ENCODE measurements at places on chromosomes 6 and 20.

DNA sequence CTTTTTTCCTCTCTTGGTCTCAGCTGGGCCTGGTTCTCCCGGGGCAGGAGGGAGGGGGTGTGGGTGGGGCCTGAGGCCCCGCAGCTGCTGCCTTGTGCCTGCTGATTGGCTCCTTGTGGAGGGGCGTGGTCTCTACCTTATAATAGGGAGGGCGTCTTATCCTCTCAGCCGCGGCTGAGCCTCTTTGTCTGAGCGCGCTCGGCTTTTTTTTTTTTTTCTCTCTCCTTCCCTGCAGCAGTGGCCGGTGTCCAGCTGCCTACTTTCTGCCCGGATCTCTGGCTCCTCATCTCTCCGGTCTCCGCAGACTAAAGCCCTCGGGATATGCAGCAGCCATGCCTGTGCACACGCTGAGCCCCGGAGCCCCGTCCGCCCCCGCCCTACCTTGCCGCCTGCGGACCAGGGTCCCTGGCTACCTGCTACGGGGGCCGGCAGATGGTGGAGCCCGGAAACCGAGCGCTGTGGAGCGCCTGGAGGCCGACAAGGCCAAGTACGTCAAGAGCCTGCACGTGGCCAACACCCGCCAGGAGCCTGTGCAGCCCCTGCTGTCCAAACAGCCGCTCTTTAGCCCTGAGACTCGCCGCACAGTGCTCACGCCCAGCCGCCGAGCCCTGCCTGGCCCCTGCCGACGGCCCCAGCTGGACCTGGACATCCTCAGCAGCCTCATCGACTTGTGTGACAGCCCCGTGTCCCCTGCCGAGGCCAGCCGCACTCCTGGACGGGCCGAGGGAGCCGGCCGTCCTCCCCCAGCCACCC is 11.1 kb downstream of the FAM110A start:
- DNase-seq: peak; percentile 88

DNA sequence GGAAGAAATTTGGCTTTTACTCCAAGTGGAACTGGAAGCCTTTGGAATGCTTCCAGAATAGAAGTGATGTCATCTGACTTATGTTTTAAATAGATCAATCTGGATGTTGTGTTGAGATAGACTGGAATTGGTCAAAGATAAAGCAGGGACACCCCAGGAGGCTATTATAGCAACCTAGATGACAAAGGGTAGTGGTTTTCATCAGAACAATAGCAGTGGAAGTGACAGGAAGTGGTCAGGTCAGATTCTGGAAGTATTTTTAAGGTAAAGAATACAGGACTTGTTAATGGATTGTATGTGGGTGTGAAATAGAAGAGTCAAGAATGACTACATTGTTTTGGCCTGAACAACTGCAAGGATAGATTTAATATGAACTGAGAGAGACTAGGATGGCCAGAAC is 191.4 kb downstream of the ADGRB3 start:
- no peak for DNase-seq

- DNase-seq: no peak
These were observed 61.3 kb upstream of the PMEPA1 start for GRCh38 chr20:57770852-57771720.

DNA sequence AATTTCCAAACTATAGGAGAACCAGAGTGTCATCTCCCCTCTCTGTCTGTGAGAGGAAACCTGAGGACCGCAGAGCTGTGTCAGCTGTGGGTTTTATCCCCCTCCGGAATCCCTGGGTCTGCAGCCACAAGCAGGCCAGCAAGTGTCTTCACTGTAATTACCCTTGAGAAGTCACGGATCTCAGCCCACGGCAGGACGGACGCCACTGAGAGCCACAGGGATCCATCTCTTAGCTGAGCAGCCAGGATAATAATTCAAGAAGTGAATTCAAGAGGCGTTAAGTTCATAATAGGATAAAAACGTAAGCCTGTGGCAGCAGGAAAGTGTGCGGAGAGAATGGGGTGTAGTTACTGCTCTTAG is 37.0 kb downstream of the DLL1 start:
- DNase-seq: no peak

- DNase-seq: no peak
These were observed 361.2 kb downstream of the UTRN start for GRCh38 chr6:144646093-144647056.

- no peak for DNase-seq
These were observed 19.7 kb downstream of the TRAF3IP2 start for GRCh38 chr6:111585974-111586315.

- DNase-seq: no peak
These were observed 150.8 kb downstream of the AHI1 start for GRCh38 chr6:135346747-135347146.

DNA sequence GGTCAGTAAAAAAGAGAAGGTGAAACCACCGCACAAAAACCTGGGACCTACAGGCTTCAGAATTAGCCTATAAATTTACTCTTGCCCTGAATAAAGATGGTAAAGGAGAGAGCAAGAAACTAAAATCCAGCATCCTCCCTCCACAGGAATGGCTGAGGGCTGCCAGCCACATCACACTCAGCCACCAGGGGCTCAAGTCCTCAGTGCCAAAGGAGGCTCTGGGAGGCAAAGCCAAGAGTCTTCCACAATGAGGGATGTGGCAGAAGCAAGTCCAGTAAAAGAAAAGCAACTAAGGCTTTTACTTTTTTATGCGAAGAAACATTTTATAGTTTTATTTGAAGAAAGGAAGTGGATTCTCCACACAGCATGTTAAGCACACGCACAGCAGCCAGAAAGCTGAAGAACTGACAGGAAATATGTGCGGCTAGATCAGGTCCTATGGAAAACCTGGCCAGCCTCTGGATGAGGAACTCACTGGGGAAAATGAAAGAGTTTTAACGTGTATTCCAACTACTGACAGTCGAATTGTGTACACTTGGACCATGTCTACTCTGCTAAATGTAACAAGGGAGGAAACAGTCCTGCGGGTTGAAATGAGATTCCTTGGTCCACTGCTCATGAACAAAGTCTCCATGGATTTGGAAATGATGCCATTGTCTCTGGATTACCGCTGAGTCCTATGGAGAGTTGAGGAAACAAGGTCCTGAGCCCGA is 219.4 kb upstream of the SSTR4 start:
- DNase-seq: peak; percentile 74

GRCh38 chr20:15895126-15895525 is 678.1 kb downstream of the KIF16B start:
- DNase-seq: no peak

- no peak for DNase-seq
These were observed 48.3 kb downstream of the CARMIL1 start for GRCh38 chr6:25327432-25327831.

- DNase-seq: peak; percentile 23
These were observed 45.2 kb downstream of the UTRN start for GRCh38 chr6:144330017-144330987.

GRCh38 chr6:11430036-11430435 is 107.5 kb upstream of the TMEM170B start:
- no peak for DNase-seq

- DNase-seq: no peak
These were observed 188.3 kb upstream of the KCNG1 start for GRCh38 chr20:51211191-51211590.

- DNase-seq: no peak
These were observed 228.2 kb downstream of the LY86 start for GRCh38 chr6:6816716-6817115.

- no peak for DNase-seq
These were observed 59.5 kb upstream of the VGLL2 start for GRCh38 chr6:117205876-117206275.

DNA sequence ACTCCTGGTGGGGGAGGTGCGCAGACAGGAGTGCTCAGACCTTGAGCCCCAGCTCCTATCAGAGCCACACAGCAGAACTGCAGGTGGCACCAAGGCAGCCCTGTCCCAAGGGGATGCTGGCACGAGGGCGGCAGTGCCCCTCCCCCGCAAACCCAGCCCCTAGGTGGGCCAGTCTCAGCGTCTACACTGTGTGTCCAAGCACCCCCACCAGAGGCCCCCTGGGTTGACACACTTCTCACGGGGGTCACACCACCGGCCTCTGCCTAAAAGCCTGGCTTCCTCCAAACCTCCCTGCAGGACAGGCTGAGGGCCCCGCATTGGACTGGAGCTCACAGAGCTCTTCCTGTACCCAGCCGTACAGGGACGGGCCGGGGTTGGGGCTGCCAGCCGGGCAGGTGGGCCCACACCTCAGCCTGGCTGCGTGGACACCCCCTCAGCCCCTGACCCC is 8.1 kb downstream of the SLC2A4RG start:
- peak; percentile 22 for DNase-seq

DNA sequence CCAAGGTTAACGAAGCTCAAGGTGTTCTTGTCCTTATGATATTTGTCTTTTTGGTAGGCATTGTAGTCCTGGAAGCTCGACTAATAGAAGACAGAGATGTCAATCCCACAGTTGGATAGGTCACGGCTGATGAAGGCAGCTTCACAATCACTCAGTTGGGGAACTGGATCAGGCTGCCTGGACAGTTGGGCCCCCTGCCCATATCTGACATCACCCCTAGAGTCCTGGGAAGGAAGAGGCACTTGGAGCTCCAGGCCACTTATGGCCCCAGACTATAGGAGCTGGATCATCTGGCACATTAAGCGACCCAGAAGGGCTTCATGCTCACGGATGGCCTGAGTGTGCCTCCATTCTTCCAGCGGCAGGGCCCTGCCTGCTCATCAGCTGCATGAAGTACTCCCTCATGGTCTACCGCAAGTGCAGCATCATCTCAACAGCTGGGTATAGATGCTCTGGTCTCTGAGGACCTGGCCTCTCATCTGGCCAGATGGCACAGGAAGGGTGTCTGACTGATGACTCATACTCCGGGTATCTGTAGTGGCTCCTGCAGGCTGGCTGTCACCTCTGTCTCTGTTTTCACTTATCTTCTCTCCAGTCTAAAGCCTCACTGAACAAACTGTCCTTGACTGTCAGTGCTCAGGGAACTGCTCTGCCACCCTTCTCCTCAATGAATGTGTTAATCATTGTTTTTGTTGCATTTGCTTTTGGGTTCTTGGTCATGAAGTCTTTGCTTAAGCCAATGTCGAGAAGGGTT is 29.2 kb upstream of the SSR1 start:
- DNase-seq: no peak

- no peak for DNase-seq
These were observed 335.0 kb upstream of the KCNQ5 start for GRCh38 chr6:72286911-72287311.

DNA sequence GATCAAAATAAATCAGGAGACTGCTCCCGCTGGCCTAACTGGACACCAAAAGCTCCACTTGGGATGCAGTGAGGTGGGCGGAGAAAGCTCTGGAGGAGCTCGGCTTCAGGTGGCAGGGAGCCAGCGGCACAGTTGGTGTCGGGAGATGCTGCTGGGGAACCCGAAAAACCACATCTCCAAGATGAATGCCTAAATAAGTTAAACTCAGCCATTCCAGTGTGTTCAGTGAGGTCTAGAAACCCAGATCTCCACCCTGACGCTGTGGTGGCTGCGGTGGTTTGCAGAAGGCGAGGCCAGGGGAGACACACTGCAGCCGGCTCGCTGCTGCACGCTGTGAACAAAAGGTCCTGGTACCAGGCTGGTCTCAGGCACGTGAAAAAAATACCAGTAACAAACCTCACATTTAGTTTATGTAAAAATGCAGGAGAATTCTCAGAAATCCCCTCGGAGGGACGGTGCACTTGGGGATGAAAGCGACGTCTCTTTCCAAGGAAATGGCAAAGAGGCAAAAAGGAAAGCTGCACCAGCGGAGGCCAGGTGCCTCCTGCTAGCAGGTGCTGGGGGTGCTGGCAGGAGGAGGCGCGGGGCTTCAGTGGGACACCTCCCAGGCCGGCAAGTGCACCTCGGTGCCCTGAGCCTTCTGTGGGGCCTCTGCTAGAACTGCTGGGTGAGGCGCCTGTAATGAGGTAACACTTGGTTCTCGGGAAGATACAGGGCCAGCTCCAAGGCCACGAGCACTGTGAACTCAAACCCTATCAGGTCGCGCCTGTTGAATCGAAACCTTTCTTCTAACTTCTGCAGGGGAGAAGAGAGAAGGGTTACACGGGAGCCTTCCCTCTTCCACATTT is 3.6 kb downstream of the RPS21 start:
- no peak for DNase-seq

DNA sequence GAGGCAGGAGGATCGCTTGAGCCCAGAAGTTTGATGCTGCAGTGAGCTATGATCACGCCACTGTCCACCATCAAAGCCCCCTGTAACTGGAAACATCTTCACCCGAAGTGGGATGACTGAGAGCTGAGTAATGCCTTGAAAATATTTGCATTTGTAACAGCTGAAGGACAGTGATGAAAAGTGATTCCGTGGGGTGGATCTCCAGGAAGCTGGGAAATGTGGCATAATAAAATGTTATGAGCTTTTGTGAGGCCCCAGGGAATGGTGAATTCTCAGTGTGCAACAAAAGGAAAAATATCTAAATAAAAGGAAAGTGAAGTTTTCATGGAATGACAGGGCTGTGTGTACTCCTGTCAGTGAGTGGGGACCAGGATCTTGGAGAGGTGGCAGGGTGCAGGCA is 92.0 kb downstream of the JAG1 start:
- DNase-seq: peak; percentile 23

DNA sequence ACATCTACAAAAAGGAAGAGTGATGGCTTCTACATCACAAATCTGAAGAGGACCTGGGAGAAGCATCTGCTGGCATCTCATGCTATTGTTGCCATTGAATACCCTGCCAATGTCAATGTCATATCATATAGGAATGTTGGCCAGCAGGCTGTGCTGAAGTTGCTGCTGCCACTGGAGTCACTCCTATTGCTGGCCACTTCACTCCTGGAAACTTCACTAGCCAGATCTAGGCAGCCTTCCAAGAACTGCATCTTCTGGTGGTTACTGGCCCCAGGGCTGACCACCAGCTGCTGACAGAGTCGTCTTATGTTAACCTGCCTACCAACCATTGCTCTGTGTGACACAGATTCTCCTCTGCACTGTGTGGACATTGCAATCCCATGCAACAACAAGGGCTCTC is 111.8 kb downstream of the PERP start:
- DNase-seq: no peak

DNA sequence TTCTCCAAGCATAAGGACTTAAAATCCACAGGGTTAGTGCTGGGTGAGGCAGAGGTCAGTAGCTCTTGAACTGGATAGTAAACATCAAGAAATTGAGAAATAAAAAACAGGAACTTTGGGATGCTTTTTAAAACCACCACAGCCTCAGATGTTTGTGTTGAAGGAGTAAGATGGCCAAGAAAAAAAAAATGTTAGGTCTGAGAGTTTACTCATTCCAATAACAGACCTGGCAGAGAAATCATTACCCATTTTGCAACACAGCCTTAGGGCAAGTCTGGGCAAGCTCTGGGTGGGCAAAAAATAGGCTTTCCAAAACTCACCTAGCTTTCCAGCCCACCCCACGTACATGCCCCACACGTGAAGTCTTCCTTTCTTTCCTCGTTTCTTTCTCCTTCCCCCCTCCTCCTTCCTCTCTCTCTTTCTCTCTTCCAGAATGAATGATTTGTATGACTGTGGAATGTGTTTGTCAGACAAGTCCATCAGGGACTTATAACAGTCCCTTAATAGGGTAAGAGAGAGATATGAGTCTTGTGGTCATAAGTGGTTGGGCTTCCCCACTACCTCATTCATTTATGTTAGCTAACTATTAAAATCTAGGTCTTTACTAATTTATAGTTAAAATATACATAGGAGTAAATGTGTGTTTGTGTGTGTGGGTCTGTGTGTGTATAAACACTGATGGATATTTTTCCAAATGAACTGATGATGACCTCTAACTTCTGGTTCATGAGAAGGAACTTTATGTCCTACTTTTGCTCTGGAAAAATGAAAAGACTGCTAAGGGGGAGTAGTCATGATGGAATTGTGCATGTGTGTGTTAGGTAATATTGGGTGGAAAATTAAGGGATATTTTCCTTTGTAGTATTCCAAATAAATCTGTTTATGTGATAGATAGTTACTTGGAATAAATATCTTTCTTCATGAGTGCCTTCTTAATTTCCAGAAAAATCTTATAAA is 18.0 kb upstream of the DSE start:
- DNase-seq: no peak
